ENCODE measurements at places on chromosomes 6 and 20.

- DNase-seq, result no peak
These were observed 39.3 kb downstream of the LRRC1 start for GRCh38 chr6:53834132-53834531.

GRCh38 chr6:110933912-110934311, 24.6 kb upstream of the GTF3C6 start:
- no peak for DNase-seq

- DNase-seq, result no peak
These were observed 118.6 kb downstream of the PREX1 start for GRCh38 chr20:48709058-48709691.

DNA sequence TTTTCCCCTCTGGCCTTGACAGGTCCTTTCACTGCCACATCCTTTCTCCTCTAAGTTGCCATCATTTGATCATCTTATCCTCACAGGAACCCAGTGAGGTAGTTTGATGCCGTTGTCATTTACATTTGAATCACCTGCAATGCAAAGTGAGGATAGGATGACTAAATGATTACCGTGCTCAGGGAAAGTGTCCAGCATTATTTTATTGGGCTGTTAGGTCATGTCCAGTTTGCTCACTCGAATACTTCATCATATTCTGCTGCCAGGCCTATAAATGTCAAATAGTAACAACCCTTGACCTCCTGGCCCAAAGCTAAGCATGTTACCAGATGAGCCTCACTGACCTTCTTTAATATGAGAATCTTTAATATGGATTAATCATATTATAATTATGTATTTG, 1068.7 kb upstream of the FLRT3 start:
- no peak for DNase-seq

DNA sequence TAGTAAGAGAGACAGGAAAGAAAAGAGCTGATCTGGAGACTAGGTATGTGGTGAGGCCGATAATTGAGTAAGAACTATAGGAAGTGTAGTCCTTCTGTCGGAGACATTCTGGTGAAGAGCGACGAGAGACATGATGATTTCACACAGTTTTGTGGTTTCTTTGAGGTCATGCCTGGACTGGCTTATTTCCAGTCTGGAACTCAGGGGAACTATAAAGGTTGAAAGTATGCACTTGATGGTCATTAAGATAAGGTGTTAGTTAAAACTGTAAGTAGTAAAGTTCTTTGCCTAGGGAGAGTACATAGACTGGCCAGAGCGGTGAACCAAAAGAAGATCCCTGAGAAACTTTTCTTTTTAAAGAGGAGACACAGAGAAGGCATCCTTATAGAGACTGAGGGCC, 68.8 kb downstream of the RFX6 start:
- no peak for DNase-seq

- DNase-seq, result no peak
These were observed at the start of gene PAQR8 for GRCh38 chr6:52361945-52362442. Gene PAQR8 (plus strand): TSS chr6:52362151. CDS start chr6:52403214, 41,063 bp downstream.

- DNase-seq, result no peak
These were observed 4.3 kb upstream of the KCNG1 start for GRCh38 chr20:51027035-51027795.

- DNase-seq, result no peak
These were observed 13.5 kb upstream of the MOXD1 start for GRCh38 chr6:132414761-132415160.

- no peak for DNase-seq
These were observed 919.6 kb downstream of the KIF16B start for GRCh38 chr20:15653396-15654207.

DNA sequence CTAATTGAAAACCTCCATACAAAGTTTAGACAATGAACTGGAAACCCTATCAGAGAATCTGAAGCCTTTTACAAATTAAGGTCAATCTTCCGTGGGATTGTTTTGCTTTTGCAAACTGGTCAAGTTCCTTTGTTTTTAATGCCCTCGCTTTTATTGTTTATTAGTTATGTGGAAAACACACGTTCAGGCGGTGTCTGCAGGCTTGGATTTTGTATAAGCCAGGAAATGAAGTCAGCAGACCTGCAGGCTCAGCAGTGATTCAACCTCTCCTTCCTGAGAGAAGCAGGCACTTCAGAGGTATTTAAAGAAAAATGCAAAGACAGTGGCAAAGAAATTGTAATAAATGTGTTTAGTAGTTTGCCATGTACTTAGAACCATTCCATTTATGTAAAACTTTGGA, 103.4 kb upstream of the PDE10A start:
- no peak for DNase-seq

GRCh38 chr6:9647071-9647445, 767.8 kb downstream of the TFAP2A start:
- no peak for DNase-seq

GRCh38 chr20:11355345-11355744, 562.3 kb upstream of the BTBD3 start:
- no peak for DNase-seq

DNA sequence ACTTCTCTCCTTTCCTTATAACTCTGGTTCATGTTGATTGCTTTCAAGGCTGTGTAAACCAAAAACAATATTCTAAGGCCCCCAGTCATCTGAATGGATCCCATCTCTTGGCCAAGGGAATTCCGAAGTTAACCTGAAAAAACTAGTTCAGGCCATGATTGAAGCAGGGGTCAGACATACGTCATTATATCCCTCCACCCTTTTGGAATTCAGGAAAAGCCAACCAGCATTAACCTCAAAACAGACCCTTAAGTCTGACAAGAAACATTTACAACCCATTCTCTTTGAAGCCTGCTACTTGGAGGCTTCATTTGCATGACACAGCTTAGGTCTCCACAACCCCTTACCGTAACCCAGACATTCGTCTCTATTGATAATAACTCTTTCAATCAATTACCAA, 39.7 kb downstream of the SLC26A8 start:
- no peak for DNase-seq

DNA sequence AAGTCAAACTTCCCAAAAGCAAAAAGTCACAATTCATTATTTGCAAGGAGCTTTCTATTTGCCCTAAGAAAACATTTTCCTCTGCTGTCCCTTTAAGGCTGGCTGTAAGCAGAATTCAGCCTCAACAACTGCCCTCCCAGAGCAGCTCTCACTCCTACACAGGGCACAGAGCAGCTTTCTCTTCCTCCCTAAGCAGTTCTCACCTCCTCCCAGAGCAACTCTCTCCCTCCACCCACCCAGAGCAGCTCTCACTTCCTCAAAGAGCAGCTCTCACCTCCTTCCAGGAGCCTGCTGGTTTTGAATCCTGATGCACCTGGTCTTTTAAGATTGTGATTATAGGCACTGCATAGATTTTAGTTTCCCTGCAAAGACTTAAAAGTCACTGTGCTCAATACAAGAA, 120.6 kb upstream of the TMEM181 start:
- no peak for DNase-seq

- no peak for DNase-seq
These were observed 73.1 kb upstream of the IPCEF1 start for GRCh38 chr6:154429711-154430110.

GRCh38 chr6:79167931-79168694, 66.4 kb downstream of the HMGN3 start:
- no peak for DNase-seq

DNA sequence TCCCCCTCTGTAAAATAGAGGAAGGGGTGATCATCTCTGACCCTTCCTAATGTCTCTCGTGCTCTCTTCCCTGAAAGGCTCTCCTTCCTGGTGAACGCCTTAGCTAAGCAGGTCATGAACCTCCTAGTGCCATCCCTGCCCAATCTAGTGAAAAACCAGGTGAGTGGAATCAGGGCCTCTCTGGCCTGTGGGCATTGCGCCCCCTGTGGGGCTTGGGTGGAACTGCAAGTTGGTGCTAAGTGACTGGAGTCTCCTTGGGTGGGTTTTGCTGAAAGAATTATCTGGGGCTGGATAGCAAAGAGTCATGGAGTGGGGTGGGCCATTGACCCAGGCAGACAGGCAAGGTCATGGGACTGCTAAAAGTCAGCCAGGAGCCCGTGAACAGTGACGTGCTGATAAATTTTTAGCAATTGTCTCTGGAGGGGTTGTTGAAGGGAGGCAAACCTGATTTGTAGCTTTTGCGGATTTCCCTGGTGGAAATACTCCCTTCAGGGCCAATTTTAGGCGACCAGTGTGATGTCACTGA, 8.9 kb downstream of the BPIFB1 start:
- no peak for DNase-seq

All from NCI-H1417 treated with DMSO at 0.1 percent for 48 hours (cell line).